ENCODE measurements at places on chromosomes 12 and 14.

DNA sequence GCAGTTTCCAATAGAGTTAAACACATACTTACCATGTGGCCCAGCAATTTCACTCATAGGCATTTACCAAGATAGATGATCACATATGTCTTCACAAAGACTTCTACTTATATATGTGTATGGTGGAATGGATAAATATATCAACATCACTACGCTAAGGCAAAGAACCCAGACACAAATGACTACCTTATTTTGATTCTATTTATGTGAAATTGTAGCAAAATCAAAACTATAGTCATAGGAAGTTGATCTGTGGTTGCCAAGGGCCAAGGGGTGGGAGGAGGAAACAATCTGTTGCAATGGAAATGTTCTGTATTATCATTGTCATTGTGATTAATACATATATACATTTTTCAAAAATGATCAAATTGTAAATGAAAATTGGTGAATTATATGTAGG is 47.7 kb upstream of the ANP32D start:
- no peak for DNase-seq

DNA sequence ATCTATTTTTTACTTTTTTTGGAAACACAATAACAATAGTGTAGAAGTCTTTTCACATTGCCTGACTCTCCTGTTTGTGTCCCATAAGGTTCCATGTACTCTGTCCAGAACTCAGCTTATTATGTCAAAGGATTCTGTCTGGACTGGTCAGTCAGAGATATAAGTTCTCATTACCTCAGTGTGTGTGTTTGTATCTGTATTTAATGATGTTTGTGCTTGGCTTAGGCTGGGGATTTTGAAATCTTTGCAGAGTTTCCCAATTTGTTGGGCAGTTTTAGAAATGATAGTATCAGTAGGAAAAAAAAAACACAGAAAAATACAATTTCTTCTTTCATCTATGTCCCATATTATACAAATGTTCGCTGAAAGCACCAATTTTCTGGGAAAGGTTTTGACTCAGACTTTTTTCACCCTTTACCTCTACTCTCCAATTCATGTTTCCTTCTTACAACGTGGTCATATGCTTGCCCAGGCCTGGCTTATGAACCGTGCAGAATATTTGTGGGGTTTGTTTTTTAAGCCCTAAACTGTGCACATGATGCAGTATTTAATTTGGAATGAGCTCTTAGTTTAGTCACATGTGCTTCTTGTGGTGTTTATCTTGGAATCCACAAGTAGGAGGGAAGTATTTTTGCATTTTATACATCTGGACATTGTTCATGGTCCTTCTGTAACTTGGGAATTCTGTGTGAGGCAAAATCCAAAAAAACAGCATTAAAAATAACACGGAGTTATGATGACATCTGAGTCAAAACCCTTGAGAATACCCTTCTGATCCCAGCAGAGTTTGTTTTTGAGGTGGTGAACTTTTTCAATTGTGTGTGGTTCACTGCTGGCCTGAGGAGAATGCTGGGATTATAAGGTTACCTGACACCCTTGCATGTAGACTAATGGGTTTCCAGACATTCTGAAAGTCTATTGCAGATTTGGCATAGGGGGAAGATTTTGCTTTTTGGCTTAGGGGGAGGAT is 121.2 kb downstream of the RAD51B start:
- no peak for DNase-seq

DNA sequence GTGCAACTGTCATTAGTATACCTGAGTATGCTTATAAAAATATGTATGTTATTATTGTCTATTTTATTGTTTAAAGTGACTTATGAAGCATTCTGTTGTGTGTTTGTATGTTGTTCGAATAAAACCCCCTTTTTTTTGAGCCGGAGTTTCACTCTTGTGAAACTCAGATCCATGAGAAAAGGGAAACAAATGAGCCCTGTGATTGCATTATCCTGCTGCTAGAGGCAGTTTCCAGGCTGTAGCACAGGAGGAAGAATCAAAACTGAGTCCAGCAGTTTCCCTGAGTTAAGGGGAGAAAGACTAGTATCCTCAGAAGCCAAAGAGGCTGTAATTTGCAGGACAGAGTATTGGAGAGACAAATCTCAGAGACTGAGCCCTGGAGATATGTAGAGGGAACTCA is 12.5 kb downstream of the SGPP1 start:
- no peak for DNase-seq

DNA sequence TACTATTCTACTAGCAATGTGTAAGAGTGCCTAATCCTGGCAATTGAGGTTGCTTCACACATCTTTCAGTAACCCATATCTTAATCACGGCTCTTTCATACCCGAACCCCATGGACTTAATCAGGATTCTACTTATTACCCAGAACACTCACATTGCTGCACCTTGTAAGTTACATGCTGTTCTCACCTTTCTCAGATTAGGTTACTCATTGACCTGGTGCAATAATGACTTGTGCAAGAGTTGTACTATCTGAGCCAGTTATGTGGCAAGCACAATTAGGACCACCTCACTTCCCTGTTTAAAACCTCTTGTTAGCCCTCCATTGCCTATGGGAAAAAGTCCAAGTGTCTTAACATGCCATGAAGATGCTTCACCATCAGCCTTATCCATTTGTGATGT is 306.7 kb upstream of the E2F7 start:
- DNase-seq: no peak

DNA sequence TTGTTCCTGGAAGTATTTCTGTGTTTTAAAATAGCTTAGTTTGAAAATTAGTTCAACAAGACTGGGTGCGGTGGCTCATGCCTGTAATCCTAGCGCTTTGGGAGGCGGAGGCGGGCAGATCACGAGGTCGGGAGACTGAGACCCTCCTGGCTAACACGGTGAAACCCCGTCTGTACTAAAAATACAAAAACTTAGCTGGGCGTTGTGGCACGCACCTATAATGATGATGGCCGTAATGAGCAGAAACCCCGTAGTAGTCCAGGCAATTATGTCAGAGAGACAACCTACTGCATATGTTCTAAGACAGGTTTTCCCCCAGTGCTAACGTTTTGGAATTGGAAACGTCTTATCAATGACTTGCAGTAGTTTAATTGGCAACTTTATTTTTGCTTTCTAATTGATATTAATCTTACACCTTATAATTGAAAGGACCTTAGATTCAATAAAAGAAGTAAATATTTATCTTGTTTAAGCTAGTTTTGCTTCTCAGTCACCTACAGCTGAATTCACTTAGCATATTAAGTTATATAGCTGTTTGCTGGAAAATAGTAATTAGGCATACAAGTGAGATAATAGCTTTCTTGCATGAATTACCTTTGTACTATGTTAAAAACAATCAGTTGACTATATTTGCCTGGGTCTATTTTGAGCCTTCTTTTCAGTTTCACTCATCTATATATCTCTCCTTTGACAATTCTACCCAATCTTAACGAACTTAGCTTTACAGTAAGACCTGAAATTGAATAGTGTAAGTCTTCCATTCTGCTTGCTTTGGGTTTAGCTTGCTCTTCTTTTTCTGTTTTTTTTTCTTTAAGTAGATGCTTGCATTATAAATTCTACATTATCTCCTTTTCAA is 15.6 kb downstream of the CLECL1 start:
- DNase-seq: no peak

- DNase-seq: no peak
Measured at GRCh38 chr12:6228535-6229223, 28.5 kb downstream of the CD9 start.

- no peak for DNase-seq
Measured at GRCh38 chr12:77575376-77575919, 255.2 kb upstream of the NAV3 start.

DNA sequence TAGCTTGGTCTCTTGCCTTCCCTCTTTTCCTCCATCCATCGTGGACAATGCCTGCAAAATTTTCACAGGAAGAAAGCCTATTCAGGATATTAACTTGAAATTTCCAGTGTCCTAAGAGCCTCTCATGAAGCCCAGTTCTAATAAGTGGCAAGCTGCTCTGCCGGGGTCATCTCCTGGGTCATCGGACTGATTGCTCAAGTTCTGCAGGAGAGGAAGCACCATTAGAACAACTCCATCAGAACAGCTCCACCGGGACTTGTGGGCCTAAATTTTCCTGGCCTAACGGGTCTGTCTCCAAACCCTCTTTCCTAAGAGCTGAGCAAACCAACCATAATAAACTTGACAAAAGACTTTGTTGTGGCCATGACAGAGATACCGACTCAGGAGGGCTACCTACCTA is 13.9 kb downstream of the ERG28 start:
- DNase-seq: no peak

GRCh38 chr14:50759800-50760543 is 71.0 kb downstream of the NIN start:
- no peak for DNase-seq

- DNase-seq: no peak
Measured at GRCh38 chr14:29930283-29930682, 2.6 kb upstream of the PRKD1 start.

DNA sequence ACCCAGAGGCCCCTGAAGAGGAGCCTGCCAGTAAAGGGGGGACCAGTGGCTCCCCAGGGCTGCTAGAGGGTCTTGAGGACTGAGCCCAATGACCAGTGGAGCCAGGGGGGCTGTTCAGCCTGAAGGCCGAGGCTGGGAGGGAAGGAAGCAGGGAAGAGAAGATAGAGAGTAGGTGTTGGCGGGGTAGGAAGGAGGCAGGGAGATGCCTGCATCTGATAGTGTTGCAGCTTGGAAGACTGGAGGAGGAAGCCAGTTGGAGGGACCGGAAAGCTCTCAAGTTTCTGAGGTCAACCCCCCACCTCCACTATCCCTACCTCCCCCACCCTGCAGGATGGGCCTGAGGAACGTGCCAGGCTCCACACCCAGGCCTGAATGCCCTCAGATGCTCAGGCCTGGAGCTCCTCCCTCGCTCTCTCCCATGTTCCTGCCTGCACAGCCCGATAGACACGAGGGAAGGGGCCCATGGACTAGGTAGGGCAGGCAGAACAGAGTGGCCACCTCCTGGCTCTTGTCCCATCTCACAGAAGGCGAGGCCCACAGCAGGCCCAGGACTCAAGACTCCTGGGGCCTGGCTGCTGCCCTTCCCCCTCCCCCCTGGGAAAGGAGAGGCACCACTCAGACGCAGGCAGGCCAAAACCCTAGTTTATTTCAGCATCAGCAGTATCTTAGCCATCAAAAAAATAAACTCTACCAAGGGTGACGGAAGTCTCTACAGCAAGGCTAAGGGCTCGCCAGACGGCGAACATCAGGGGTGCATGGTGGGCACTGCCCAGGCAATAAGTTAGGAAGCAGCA is 3.4 kb downstream of the CKB start:
- no peak for DNase-seq

GRCh38 chr12:29376118-29376517 is 4.9 kb downstream of the ERGIC2 start:
- no peak for DNase-seq

- DNase-seq: no peak
Measured at GRCh38 chr12:116427200-116427930, 131.8 kb upstream of the MAP1LC3B2 start.

GRCh38 chr12:98371419-98371818 is 144.0 kb upstream of the TMPO start:
- no peak for DNase-seq

DNA sequence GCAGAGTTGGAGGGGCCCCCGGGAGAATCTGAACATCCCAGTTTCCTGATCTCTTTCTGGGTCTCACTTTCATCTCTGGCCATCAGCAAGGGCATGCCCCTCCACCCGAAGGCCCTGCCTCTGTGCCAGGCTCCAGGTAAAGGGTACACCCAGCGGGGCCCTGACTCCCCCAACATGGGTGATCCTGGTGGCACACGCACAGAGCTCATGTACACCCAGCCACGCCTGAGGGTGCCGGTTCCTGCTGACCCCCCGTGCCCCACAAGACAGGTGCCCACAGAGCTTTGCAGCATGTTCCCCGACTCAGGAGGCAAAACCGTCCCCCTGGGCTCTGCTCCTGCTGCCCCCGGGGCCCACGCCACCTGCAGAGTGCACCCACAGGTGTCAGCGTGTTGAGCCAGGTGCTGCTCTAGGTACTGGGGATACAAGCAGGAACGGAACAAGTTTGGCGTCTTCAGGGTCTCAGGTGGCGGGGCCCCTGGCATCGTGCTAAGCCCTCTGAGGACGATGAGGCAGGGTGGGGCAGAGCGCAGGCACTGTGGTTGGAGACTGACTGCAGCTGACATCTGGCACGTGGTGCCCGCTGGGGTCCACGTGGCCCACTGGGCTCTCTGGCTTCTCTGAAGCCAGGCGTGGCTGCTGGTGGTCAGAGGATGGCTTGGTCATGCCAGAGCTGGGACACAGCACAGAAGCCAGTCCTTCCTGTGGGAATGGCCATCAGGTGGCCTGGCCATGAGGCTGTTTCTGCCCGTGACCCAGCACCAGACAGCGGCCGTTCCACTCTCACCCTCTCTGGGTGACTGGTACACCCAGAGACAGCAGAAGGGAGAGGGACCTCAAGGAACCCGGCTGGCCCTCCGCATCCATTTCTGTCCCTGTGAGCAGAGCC is 13.8 kb downstream of the BAG5 start:
- no peak for DNase-seq

DNA sequence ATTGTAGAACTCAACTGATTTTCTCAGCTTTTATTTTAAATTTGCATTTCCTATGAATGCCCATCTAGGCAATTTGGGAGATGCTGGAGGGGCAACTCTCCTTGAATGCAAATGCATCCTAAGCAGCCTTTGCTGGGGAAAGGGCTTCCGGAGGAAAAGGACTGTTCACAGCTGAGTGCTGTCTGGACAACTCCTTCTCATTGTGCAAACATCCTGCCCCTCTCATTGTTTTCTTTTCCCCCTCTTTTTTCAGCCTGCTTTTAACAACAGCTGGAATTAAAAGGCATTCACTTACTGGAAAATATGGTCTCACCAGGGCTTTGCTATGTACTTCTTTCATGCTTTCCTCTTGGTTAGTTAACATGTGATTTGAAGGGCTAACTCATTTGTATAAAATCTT is 397.8 kb downstream of the FUT8 start:
- no peak for DNase-seq

DNA sequence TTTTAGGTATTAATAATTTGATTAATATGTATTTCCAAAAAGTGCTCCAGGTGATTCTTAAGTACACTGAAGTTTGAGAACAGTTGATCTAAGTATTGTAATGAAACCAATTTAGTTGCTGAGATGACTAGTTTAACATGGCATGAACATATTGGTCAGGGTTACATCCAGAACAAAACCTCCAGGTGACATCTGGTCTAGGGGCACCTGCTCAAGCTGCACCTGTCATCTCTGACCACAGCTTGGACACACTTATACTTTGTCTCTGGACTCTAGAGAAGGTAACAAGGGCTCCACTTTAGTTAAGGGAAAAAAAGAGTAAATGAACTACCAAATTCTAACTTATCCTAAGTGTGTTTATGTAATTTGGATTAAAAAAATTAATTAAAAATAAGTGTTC is 8.1 kb downstream of the ARID2 start:
- no peak for DNase-seq

DNA sequence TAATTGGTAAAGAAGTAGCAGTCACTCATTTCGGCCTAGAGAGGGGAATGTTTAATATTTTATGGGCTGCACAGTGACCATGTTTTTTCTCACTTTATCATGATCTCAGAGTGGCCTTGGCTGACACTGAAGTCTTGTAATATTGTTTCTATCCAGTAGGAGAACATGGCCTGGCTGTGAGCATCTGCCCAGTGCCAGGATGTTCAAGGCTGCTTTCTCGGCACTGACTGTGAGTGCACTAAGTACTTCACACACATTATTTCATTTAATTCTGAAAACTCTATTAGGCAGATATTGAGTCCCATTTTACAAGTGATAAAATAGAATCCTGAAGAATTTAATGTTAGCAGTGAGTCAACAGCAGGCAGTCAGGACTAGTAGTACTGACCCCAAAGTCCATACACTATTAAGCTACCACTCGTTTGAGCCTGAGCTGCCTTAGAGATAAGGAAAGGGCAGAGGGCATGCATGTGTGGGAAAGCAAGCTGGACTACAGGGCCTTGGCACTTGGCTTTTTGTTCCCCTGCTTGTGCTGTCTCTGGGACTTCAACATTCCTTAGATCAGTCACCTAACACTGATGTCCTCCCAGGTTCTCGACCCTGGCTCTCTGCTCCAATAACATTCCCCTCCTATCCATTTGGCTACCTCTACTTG is 42.2 kb upstream of the APPL2 start:
- no peak for DNase-seq

All from T-cell (primary cell).